ENCODE measurements at places on chromosomes 1 and 21.

GRCh38 chr1:23563003-23563402, 3.7 kb upstream of the ID3 start:
- DNase-seq, result no peak

DNA sequence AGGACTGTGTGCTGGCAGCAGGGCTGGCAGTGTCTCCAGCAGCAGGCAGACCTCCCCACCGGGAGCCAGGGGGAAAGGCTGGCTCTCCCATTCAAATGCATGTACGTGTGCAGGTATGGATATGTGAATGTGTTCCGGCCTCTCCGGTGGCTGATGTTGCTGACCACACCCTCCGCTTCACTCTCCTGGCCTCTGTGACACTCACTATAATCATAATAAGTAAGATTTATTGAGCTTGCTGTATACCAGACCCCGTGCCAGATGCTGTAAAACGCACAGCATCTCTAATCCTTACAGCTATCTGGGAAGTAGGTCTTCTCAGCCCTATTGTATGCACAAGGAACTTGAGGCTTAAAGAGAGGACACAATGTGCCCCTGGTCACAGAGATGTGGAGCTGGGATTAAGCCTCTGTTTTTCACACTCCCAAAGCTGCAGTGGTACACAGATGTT, 20.5 kb upstream of the ARTN start:
- no peak for DNase-seq

DNA sequence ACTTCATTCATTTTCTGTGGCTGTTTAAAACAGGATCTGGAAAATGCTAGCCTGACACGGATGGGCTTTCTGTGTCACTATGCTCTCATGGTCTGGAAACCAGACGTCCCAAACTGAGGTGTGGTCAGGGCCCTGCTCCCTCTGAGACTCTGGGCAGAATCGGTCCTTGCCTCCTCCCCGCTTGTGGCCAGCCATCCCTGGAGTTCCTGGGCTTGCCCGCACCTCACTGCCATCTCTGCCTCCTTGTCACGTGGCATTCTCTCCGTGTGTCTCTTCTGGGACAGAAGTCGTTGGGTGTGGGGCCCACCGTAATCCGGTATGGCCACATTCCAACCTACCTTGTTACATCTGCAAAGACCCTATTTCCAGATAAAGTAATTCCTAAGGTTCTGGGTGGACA, 10.1 kb upstream of the ACTRT2 start:
- DNase-seq, result no peak

GRCh38 chr1:178098262-178098661, 4.4 kb downstream of the RASAL2 start:
- DNase-seq, result no peak

- no peak for DNase-seq
Measured at GRCh38 chr1:69693921-69694675, 126.4 kb downstream of the LRRC7 start.

DNA sequence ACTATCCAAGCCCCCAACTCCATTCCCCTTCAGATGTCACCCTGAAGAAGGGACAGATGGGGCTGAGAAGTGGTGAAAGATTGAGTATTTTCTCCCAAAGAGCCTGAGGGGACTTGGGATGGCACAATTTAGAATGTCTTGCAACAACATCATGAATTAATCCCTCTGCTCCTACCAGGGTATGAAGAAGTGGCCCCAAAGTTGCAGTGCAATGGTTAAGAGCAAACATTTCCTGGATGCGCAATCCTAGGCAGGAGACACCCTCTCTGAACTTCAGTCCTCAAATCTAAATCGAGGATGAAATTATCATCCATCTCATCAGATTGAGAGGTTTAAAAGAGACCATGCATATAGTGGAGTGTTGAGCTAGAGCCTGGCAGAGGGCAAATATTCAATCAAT, 28.6 kb upstream of the CITED4 start:
- DNase-seq, result no peak

- no peak for DNase-seq
Measured at GRCh38 chr1:240516069-240516468, 95.9 kb downstream of the GREM2 start.

DNA sequence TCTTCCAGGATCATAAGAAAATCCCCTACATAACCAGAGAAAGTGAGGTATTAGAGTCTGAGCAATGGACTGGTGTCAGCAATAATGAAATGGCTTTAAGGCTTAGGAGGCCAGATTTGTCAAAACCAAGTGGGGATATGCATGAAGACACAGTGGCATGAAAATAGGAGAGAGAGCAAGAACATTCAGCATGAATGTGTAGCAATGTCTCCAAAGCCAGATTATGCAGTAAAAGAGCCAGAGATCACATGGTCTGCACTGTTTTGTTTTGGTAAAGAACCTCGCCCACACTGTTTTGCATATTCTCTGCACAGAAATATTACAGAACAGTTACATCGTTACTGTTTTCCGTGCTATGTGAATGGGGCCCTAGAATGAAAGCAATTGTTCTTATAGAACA, 589.4 kb downstream of the PLPP3 start:
- DNase-seq, result no peak

- no peak for DNase-seq
Measured at GRCh38 chr1:2589431-2590232, 3.1 kb downstream of the PRXL2B start.

GRCh38 chr21:44349847-44350772, 3.3 kb upstream of the TRPM2 start:
- no peak for DNase-seq

DNA sequence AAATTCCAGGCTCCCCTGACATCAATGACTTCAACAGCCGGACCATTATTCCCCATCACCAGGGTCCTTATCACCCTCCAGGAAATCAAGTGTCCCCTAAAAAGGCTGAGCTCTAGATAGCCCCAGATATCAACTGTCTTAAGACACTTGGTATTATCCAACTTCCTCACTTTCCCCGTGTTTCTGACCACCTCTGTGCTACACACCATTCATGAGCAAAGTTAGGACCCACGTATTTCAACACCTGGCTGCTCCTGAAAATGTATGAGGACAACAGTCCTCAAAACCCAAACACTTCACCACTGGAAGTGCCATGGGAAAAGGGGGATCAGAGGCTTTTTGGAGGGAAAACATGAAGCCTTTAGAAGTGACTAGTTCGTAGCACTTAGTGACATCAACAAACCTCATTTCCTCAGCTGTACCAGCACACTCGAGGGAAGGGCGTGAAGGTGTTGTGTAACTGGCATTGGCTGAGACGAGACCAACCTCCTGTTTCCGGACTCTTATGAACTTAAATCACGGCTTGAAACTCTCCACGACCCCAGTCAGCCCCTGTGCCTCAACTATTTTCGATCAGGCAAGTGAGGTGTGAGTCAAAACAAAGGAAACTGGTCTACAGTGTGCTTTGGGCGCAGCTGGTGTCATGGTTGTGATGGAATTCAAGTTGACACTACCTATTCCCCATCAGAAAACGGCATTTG, 4.1 kb upstream of the CHD5 start:
- DNase-seq, result no peak

Measured in hematopoietic multipotent progenitor cell treated with erythropoietin and hydrocortisone succinate and interleukin-3 and kit ligand, for 15 days (in vitro differentiated cells).